GM04503 (cell line): ENCODE measurements at places on chromosomes 7 and 10.

- no peak for DNase-seq
Observed at GRCh38 chr7:46927131-46927810, 654.6 kb downstream of the TNS3 start.

DNA sequence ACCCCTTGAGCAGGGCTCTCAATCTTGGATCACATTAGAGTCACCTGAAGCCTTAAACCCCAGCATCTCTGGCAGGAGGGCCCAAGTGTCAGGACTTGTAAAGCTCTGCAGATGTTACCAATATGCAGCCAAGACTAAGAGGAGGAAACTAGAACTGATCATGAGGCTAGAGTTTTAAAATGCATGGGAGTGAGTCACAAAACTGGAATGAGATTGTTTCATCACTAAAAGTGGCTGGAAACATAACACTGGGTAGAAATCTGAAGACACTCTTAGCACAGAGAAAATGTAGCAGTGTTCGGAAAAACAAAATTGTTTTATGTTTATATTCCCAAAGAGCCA, 63.3 kb upstream of the GHITM start:
- peak; percentile 80 for DNase-seq

- no peak for DNase-seq
Observed at GRCh38 chr7:727104-727805, at the start of gene PRKAR1B. PRKAR1B (minus strand) TSS chr7:727281; CDS start chr7:711505, 15,776 bp downstream.

GRCh38 chr10:52030051-52030790, 283.9 kb upstream of the DKK1 start:
- no peak for DNase-seq

DNA sequence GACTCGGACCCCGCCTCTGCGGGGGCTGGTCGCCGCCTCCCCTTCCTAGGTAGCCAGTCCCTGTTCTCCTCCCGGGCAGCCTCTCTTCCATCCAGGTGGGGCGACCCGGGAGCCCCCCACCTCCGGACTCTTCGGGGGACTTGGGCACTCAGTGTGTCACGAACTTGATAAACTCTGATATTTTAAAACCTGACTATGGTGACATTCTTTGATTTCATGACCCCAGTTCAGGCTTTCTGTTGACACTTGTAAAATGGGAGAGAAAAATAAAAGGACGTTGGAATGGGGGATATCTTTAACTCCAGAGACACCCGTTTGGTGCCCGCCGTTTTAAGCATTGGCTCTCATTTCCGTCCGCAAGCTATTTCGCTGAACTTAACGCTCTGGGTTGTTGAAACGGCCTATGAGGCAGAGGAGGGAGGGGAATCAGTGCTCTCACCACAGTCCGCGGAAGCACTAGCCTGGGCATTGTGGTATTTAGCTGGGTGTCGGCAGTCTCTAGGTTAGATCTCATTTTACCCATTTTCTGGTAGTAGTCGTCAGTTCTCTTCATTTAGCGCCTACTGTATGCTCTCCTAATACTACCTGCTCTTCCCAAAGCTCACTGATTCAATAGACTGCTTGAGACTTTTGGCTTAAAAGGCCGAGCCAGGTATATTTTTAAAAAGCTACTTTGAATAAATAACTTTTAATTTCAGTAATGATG, 738 bp downstream of the VPS26A start:
- peak; percentile 29 for DNase-seq

- DNase-seq, result peak; percentile 12
Observed at GRCh38 chr10:110279407-110279986, 25.2 kb downstream of the SMNDC1 start.

- DNase-seq, result peak; percentile 40
Observed at GRCh38 chr10:108375691-108376090, 1211.2 kb upstream of the SORCS1 start.

GRCh38 chr7:16028103-16028502, 341.6 kb upstream of the MEOX2 start:
- peak; percentile 90 for DNase-seq

GRCh38 chr10:125795128-125795527, 19.5 kb upstream of the MMP21 start:
- no peak for DNase-seq

DNA sequence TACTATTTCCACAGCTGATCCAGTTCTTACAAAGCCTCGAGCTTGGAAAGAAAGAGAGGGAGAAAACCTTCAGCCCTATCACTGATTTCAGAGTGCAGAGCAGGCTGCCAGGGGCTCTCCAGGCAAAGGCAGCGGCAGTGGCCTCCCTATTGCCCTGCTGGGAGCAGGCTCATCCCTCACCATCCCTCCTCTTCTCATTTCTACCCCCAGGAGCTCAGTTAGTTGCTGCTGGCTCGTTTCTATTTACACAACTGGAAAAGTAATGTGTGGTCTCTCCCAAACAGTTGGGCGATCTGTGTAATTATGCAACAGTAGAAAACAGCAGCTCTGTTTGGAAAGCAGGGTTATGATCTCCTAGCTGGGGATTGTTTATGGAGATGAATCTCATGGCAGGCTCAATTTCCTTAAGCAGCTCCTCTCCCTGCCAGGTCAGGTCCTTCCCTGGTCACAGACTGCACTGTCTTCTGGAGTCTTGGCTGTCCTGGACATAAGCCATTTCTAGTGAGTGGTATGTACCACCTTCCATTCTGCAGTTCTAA, 28.7 kb upstream of the TNS3 start:
- DNase-seq, result peak; percentile 87

DNA sequence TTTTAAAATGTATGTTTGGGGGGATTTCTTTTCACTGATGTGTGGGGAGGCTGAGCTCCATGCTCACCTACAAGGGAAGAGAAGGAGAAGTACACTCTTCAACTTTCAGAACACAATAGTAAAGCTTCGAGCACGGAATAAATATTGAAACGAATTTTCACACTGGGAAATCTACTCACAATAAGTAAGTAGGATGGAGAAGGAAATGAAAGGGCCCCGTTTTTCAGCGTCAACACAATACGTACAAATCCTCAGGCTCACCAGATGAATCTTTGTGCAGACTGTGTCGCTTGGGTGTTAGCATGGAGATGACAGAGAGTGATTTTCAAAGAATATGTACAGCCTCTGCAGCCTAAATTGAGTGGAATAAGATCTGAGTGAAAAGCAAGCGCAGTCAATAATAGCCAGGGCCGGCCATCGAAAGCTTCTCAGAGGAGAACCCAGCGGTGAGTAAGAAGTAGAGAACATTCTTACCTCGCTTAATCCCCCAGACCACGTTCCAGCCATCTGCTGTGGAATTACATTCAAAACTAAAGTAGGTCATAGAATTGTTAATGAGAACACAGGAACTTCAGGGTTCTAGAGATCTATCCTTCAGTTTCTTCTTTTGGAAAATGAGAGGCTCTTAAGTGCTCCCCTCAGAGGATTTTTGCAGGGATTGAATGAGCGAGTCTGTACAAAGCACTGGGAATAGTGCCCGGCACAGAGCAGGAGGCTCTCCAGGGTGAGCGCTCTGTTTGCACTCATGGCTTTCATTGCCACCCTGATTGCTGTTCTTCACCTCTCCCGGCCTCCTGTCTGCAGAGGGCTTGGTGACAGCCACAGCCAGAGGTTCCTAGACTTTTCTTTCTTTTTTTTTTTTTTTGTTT, 292.8 kb downstream of the SFMBT2 start:
- no peak for DNase-seq

GRCh38 chr10:100006243-100006886, 3.4 kb downstream of the DNMBP start:
- DNase-seq, result peak; percentile 92

DNA sequence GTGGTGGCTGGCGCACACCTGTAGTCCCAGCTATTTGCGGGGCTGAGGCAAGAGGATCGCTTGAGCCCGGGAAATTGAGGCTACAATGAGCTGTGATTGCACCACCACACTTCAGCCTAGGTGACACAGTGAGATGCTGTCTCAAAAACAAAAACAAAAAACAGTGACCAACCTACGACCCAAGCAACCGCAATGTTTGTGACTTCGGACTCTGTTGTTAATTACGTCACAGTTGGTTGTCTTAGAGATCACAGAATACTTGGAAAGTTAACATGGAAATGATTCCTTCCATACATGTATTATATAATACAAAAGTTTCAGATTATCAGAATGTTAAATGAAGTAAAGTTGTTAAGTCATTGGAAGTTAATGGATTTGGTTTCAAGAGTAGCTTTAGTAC, 106.2 kb downstream of the REEP3 start:
- DNase-seq, result no peak

GRCh38 chr10:106775127-106775526, 389.4 kb downstream of the SORCS1 start:
- no peak for DNase-seq

DNA sequence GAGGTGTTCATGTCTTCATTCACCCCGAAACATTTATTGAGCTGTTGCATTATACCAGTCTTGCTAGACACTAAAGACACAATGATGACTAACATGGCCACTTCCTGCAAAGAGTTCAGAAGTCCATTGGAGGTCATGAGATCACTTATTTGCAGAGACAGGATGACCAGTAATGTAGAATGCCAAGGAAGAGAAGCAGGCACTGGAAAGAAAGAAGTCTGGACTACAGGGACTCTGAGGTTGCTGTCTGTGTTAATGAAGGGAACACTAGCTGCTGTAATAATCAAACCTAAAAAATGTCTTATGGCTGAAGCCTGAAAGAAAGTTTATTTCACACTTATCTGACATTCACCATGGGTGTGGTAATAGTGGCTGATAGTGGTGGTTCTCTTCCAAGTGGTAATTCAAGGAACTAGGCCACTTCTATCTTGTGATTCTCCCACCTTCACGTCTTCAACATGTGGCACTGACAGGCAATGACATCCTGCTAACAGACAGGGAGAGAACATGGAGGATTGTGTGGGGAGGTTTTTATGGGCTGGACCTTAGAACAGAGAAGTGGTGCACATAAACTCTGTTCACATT, 89.2 kb upstream of the MKLN1 start:
- DNase-seq, result peak; percentile 77

DNA sequence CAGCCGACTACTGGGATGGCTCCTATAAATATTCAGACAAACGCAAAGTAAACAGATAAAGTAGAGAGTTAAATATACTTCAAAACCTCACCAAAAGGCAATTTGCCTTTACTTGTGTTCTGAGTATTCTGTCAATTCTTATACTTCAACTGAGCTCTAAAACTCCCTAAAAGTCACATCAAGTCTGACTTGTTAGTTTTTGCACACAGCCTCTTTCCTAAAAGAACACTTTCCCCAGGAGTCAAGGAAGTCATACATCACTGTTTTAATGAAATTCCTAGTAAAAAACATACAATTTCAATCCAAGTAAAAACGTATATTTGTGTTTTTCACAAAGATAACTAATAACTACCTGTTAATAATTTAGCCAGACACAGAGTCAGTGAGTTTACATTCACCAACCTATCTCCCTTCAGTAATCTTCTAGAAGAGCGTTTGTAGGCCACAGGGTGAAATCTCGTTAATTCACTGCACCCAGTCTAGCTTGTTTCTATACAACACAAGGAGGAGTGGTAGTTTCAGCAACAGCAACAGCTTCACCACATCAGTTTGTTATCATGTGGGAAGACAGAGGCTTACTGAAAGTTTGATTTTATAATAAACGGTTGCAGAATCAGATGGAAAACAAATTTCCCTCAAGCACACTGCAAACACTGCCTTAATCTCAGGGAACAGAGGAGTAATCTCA, 2.7 kb downstream of the COBL start:
- DNase-seq, result no peak

DNA sequence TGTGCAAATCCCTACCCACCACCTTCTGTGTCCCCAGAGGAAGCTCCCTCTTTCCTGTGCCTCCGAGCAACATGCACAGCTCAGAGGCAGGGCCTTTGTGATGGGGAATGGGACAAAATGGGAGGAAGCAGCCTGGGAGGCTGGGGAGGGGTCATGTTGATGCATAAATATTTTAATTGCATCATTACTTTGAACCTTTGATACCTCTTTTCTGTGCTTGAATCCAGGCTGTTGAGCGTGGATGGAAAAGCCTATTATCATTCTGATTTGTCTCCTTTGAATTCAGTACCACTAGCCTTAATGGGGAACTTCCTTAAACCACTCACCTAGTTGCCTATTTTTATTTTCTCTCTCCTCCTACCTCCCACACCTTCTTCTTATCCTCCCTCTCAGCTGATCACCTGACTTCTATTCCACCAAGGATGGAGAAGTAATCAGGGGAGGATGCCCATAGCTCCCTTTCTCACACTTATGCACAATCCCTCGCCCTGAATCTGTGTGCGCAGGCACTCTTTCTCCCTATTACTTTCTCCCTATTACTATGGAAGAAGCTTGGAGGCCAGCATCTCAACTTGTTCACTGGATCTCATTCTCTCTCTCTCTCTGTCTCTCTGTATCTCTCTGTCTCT, 78.5 kb downstream of the SEC61G start:
- DNase-seq, result no peak

- no peak for DNase-seq
Observed at GRCh38 chr7:158945519-158945918, 89.2 kb downstream of the DYNC2I1 start.

GRCh38 chr10:4473977-4474376, 352.0 kb upstream of the AKR1E2 start:
- DNase-seq, result no peak

DNA sequence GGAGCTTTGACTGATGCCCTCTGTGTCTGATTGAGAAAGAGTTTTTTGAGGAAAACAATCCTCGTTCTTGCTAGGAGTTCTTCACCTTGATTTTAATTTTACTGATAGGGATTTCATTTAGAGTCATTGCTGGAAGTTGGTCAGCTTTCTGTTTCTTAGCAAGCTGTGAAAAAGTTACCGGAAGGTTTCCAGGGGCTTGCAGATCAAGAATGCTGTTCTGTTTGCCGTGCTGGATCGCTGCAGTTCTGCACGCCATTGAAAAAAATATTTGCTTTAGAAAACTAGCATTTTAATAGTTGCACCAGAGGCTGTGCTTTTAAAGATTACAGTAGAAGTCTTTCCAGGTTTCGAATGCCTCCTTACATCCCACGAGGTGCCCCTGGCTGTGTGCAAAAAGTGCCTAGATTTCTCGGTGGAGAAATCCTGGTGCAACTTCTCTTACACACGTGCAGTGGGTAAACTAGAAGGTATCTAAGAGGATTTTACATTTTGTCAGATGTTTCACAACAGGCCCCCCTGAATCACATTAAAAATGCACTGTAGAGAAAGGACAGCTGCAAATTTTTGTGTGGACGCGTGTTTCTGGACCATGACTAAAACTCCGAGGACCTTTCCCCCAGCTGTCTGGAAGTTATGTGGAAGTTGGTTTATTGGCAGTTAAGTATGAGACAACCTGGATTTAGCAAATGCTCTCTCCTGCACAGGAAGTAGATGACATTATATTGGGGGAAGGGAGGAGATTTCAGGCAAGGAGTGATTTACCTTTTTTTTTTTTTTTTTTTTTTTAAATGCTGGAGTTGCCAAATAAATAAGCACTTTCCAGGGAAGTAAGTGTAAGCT, 5.8 kb downstream of the TCF7L2 start:
- DNase-seq, result peak; percentile 66

DNA sequence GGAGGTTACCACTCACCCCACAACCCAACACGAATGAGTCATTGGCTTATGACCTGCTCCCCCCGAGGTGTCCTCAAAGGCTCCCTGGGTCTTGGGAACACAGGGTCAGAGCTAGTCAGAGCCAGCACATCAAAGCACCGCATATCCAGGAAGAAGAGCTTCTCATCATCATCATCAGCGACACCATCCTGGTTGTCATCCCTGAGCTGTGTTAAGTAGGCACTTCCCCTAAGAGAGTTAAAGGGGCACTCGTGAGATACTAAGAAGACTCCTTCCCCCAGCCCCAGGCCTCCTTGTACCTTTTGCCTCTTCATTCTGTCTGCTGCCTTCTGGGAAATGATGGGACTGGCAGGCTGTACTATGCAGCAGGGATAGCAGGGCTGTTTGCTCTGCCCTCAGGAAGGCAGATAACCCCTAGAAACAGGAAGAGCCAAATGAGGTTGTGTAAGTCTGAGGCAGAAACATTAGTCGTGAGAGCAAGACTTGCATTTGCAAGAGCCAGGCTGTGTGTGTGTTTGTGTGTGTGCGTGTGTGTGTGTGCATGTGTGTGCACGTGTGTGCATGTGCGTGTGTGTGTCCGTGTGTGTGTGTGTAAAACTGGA, 11.1 kb upstream of the CPA1 start:
- DNase-seq, result no peak
